CD4-positive, alpha-beta memory T cell (primary cell): ENCODE measurements at places on chromosomes 7 and 10. TPM values are rescaled to one million over a fixed set of nuclear protein-coding genes. Genes with fewer than 3 reads are reported as not detected.

CALHM1 gene
- not detected for total RNA-seq

PTPN20 gene
- total RNA-seq: 1.0 TPM

GET4 gene
- total RNA-seq: 47.4 TPM

CALD1 gene
- total RNA-seq: not detected

CCDC172 gene
- not detected for total RNA-seq

DNA sequence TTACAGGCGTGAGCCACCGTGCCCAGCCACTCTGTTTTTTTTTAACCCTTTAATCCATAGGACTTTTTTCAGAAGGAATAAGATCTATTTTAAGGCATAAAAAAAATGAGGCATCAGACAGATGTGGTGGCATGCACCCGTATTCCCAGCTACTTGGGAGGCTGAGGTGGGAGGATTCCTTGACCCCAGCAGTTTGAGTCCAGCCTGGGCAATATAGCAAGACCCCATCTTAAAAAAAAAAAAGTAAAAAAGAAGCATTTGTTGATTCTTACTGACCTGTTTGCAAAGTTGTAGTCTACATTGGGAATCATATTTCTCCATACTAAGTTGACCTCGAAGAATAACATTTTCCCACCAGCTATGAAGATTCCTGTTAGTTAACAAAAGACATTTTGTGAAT is 38.6 kb downstream of the VCL start:
- H3K36me3 ChIP-seq: no peaks in the 10 kb centered on the region
- no peaks in the 10 kb centered on the region for H3K27me3 ChIP-seq
- no peak overlapping the region for H3K4me3 ChIP-seq
- H3K27ac ChIP-seq: no peak overlapping the region
- H3K4me1 ChIP-seq: peaks cover 30% of the 10 kb centered on the region

DNA sequence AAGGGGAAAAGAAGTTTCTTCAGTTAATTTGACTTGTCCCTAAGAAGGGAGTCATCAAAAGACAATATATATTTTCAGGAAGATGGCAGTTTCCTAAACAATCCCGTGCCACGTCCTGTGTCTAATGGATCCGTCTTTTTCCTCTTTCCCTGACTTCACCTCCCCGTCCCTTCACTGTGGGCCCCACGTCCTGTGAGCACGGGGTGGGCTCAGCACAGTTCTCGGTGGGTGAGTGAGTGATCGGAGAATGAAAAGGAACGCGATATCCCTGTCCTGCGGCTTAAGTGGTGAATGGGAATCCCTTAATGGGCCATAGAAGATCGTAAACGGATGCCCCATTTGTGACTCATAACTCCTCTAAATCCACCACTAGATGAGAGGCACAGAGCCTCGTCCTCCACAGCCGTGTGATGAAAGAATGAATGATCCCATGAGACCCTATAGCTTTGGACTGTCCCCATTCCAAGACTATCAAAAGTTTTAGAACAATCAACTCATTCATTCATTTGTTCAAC is 63.5 kb upstream of the PITRM1 start:
- no peaks in the 10 kb centered on the region for H3K36me3 ChIP-seq
- H3K27ac ChIP-seq: no peak overlapping the region
- H3K27me3 ChIP-seq: no peaks in the 10 kb centered on the region
- H3K4me1 ChIP-seq: no peaks in the 10 kb centered on the region
- H3K4me3 ChIP-seq: no peak overlapping the region
- DNase-seq: no peak

DNA sequence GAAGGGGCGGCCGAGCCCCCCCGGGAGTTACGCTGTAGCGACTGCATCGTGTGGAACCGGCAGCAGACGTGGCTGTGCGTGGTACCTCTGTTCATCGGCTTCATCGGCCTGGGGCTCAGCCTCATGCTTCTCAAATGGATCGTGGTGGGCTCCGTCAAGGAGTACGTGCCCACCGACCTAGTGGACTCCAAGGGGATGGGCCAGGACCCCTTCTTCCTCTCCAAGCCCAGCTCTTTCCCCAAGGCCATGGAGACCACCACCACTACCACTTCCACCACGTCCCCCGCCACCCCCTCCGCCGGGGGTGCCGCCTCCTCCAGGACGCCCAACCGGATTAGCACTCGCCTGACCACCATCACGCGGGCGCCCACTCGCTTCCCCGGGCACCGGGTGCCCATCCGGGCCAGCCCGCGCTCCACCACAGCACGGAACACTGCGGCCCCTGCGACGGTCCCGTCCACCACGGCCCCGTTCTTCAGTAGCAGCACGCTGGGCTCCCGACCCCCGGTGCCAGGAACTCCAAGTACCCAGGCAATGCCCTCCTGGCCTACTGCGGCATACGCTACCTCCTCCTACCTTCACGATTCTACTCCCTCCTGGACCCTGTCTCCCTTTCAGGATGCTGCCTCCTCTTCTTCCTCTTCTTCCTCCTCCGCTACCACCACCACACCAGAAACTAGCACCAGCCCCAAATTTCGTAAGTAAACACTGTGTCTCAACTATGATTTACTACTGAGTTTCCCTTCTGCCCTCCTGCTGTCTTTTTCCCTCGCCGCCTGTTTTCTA is 666 bp downstream of the NRG3 start:
- H3K4me1 ChIP-seq: no peaks in the 10 kb centered on the region
- H3K36me3 ChIP-seq: no peaks in the 10 kb centered on the region
- peaks cover 3% of the 10 kb centered on the region for H3K27me3 ChIP-seq
- no peak overlapping the region for H3K27ac ChIP-seq
- H3K4me3 ChIP-seq: no peak overlapping the region

DNA sequence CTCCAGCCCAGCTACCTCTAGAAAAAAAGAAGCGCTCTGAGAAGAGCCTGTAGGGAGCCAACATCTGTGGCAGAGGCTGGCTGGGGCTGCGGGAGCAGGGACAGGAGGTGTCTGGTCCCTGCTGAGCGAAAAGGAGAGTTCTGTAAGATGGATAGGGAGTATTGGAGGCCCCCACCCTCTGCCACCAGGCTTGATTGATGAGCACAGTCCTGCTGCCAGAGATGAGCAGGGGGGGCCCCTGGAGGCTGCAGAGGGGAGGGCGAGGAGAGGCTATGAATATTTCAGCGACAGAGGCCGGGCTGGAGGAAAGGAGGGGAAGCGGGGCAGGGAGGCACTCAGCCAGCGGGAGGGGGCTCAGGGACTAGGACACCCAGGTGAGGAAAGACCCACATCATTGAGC is 44.5 kb upstream of the HSPB1 start:
- no peak for DNase-seq
- H3K4me1 ChIP-seq: no peaks in the 10 kb centered on the region
- no peaks in the 10 kb centered on the region for H3K36me3 ChIP-seq
- H3K27ac ChIP-seq: no peak overlapping the region
- peaks cover 5% of the 10 kb centered on the region for H3K27me3 ChIP-seq
